ENCODE measurements at places on chromosomes 5 and 9.
A peak's percentile ranks its signal among the peaks of the same experiment; 100 is the strongest.

- no peak for DNase-seq
- H3K4me3 ChIP-seq, result no peak overlapping the region
- H3K36me3 ChIP-seq, result no peaks in the 10 kb centered on the region
- no peak overlapping the region for H3K27ac ChIP-seq
These were observed 208.8 kb upstream of the TARS1 start for GRCh38 chr5:33231935-33232334.

GRCh38 chr5:67346611-67347010, 150.0 kb upstream of the CD180 start:
- no peak for DNase-seq
- no peaks in the 10 kb centered on the region for H3K27me3 ChIP-seq
- H3K27ac ChIP-seq, result no peak overlapping the region

GRCh38 chr9:92008041-92008440, 58.0 kb upstream of the ROR2 start:
- H3K4me3 ChIP-seq, result no peak overlapping the region
- no peaks in the 10 kb centered on the region for H3K27me3 ChIP-seq
- H3K27ac ChIP-seq, result peak overlapping the region; percentile 33
- H3K36me3 ChIP-seq, result no peaks in the 10 kb centered on the region

DNA sequence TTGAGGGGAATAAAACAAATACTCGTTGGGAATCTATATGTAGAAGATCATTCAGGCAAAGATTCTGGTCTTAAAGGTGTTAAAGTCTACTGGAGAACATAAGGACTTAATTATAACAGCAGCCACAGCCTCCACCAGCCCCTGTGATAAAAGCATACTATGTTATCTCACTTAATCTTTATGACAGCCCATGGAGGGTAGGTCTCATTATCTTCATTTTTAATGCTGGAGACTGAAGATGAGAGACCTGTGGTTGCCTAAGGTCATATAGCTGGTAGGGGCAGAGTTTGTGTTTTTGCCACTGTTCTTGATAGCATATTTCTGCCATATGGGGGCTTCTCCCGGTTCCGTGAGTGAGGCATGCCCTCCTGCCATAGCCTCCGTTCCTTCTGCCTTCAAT, 88.7 kb downstream of the TRIO start:
- H3K4me3 ChIP-seq, result no peak overlapping the region
- H3K27ac ChIP-seq, result no peak overlapping the region
- H3K4me1 ChIP-seq, result peaks cover 12% of the 10 kb centered on the region
- no peak for DNase-seq
- no peaks in the 10 kb centered on the region for H3K36me3 ChIP-seq

- no peak overlapping the region for H3K27ac ChIP-seq
- no peaks in the 10 kb centered on the region for H3K36me3 ChIP-seq
- H3K4me3 ChIP-seq, result no peak overlapping the region
- H3K4me1 ChIP-seq, result peaks cover 17% of the 10 kb centered on the region
- peaks cover 27% of the 10 kb centered on the region for H3K27me3 ChIP-seq
These were observed 286.7 kb downstream of the ELAVL2 start for GRCh38 chr9:23539311-23539710.

GRCh38 chr9:131995382-131995781, 84.3 kb downstream of the MED27 start:
- H3K27me3 ChIP-seq, result no peaks in the 10 kb centered on the region
- H3K27ac ChIP-seq, result no peak overlapping the region
- DNase-seq, result no peak
- H3K36me3 ChIP-seq, result peaks cover 14% of the 10 kb centered on the region

- H3K27me3 ChIP-seq, result peaks cover 9% of the 10 kb centered on the region
- H3K27ac ChIP-seq, result no peak overlapping the region
- DNase-seq, result no peak
- H3K4me1 ChIP-seq, result peaks cover 6% of the 10 kb centered on the region
- H3K36me3 ChIP-seq, result no peaks in the 10 kb centered on the region
These were observed 21.5 kb upstream of the ASS1 start for GRCh38 chr9:130423272-130423671.

DNA sequence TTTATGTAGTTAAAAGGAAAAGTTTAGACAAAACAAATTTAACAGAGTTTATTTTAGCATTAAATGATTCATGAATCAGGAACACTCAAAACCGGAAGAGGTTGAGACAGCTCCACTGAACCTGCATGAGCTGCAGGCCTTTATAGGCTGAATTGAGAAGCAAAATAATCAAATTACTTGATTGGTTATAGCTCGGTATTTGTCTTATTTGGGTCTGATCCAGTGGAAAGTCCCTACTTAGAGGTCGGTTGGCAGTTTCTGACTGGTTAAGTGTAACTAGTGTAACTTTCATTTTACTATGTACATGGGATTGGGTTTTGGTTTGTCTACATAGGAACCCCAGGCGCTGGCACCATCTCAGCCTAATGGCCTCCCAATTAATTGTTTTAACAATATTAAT, 74.1 kb upstream of the PIK3R1 start:
- DNase-seq, result no peak
- no peak overlapping the region for H3K27ac ChIP-seq
- H3K36me3 ChIP-seq, result peaks cover 4% of the 10 kb centered on the region
- H3K4me3 ChIP-seq, result no peak overlapping the region
- H3K4me1 ChIP-seq, result peaks cover 3% of the 10 kb centered on the region

GRCh38 chr5:97489010-97489840, 306.2 kb upstream of the RIOK2 start:
- no peak overlapping the region for H3K27ac ChIP-seq
- H3K27me3 ChIP-seq, result peaks cover 10% of the 10 kb centered on the region
- H3K4me3 ChIP-seq, result no peak overlapping the region
- no peak for DNase-seq
- no peaks in the 10 kb centered on the region for H3K36me3 ChIP-seq

- peaks cover 38% of the 10 kb centered on the region for H3K4me1 ChIP-seq
- DNase-seq, result no peak
- no peaks in the 10 kb centered on the region for H3K27me3 ChIP-seq
- H3K4me3 ChIP-seq, result peak overlapping the region; percentile 85
These were observed 9.6 kb upstream of the AKNA start for GRCh38 chr9:114397219-114397847.

GRCh38 chr9:109733690-109734089, 46.3 kb upstream of the PALM2AKAP2 start:
- H3K4me3 ChIP-seq, result no peak overlapping the region
- H3K27me3 ChIP-seq, result no peaks in the 10 kb centered on the region
- H3K4me1 ChIP-seq, result peaks cover 38% of the 10 kb centered on the region

DNA sequence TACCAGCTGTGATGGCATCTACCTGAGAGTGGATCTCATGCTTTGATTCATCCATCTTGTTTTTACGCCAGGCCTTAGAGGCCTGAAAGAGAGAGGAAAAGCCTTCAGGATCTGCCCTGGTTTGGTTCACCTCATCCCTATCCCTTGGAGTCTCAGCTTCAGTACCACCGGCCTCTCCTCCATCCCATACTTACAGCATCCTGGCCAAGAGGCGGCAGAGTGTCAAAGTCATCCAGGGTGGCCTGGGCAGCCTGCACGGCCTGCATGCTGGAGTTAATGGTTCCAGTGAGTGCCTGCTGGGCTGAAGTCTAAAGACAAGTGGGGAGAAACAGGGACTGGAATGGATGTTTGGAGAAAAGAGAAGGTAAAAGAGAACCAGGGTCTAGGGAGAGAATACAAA, 12.4 kb downstream of the TLN1 start:
- H3K27ac ChIP-seq, result no peak overlapping the region
- H3K27me3 ChIP-seq, result no peaks in the 10 kb centered on the region
- H3K4me3 ChIP-seq, result no peak overlapping the region
- H3K4me1 ChIP-seq, result no peaks in the 10 kb centered on the region
- peaks cover 62% of the 10 kb centered on the region for H3K36me3 ChIP-seq

GRCh38 chr9:130451509-130452388, 7.0 kb downstream of the ASS1 start:
- H3K4me3 ChIP-seq, result no peak overlapping the region
- peak overlapping the region; percentile 79 for H3K27ac ChIP-seq
- peaks cover 57% of the 10 kb centered on the region for H3K4me1 ChIP-seq
- H3K36me3 ChIP-seq, result no peaks in the 10 kb centered on the region

DNA sequence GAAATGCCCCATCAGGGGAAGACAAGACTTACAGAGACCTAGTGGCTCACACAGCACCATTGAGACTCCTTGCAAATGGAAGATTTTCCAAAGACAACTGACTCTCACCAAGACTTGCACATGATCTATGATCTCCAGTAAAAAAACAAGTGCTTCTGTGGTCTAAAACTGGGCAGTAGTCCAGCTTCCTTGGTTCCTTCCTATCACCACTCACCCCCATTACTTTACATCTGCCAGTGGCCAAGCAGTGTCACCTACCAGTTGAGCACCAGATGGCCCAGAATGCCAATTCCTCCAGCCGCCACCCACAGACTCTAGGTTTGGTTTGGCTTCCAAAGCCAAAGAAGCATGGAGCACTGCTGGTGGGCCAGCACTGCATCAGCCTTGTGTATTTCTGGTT, 47.7 kb downstream of the SH3TC2 start:
- no peak for DNase-seq
- H3K27ac ChIP-seq, result no peak overlapping the region

GRCh38 chr5:170303549-170303948, 6.0 kb upstream of the LCP2 start:
- DNase-seq, result no peak
- H3K36me3 ChIP-seq, result no peaks in the 10 kb centered on the region
- no peak overlapping the region for H3K27ac ChIP-seq
- peaks cover 8% of the 10 kb centered on the region for H3K4me1 ChIP-seq
- no peaks in the 10 kb centered on the region for H3K27me3 ChIP-seq

DNA sequence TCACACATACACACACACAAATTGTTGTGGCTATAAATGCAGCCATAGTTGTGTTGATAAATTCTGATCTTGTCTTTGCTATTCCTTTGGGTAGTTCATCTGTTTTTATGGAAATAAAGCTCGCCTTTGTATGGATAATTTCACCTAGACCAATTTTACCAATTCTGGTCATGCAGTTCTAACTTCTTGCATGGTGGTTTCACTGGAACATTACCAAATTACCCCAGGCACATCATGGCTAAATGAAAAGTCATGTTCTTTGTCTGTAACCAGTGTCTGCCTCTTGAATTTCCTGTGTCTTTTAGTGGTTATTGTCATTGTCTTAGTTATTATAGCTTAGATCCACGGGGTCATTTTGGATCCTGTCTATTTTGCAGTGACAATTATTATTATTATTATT, 50.3 kb upstream of the TMC1 start:
- no peak overlapping the region for H3K27ac ChIP-seq
- no peaks in the 10 kb centered on the region for H3K27me3 ChIP-seq
- H3K4me1 ChIP-seq, result peaks cover 24% of the 10 kb centered on the region
- DNase-seq, result no peak

DNA sequence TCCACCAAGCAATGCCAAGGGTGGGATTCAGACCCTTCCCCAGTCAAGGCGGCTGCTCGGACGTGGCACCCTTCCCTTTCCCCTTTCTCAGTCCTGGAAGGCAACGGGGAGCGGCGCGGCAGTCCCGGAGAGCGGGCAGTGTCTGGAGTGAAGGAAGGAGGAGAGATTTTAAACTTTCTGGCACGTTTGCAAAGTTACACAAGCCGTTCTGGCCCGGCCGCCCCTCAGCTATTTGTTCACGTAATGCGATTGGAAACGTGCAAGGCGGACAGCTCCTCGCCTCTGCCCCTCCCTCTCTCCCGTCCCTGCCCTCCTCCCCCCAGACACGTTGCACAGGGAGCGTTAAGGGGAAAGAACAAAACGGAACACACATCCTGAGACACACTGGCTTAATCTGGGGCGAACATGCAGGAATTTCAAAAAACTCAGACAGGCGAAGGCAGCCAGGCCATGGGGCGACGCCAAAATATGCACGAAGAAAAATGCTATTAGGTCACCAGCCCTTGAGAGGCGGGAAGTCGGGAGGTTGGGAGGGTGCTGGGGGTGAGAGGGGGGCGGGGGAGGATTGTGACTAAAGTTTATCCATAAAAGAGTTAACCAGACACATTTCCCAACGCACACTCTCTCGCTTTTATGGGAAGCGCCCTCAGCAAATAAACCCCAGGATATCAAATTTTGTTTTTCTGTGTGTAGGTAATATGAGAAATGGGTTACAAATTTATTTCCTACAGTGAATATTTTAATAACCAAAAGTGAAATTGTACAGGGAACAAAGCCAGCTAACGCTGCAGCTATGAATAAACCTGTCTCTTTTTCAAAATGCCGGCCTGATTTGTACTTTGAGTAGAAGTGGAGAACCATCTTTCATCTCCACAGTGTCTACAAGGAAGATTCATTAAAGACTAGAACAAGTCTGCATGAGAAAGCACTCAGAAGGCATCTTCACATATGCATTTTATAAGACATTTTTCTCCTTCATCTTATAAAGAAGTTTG, at the start of gene LOX:
TSS of gene LOX (minus strand) at position 144 of the 995 bp plus-strand sequence. CDS start 274 bp downstream, outside the sequence.
- peak within 1 kb of the TSS; percentile 80 for H3K27ac ChIP-seq
- no peak for DNase-seq
- peaks cover 22% of the 10 kb centered on the region for H3K4me1 ChIP-seq
- H3K36me3 ChIP-seq, result no peaks in the 10 kb centered on the region
- H3K27me3 ChIP-seq, result peaks cover 41% of the 10 kb centered on the region
- peak within 1 kb of the TSS; percentile 79 for H3K4me3 ChIP-seq

- no peaks in the 10 kb centered on the region for H3K36me3 ChIP-seq
- no peak overlapping the region for H3K4me3 ChIP-seq
- no peak for DNase-seq
- H3K4me1 ChIP-seq, result peaks cover 7% of the 10 kb centered on the region
- H3K27ac ChIP-seq, result no peak overlapping the region
These were observed 376.4 kb downstream of the ARRDC3 start for GRCh38 chr5:91006713-91007112.

- H3K27me3 ChIP-seq, result no peaks in the 10 kb centered on the region
- no peaks in the 10 kb centered on the region for H3K4me1 ChIP-seq
- no peak for DNase-seq
- no peak overlapping the region for H3K27ac ChIP-seq
- no peak overlapping the region for H3K4me3 ChIP-seq
These were observed 84.3 kb upstream of the CACNA1B start for GRCh38 chr9:137793196-137793841.

DNA sequence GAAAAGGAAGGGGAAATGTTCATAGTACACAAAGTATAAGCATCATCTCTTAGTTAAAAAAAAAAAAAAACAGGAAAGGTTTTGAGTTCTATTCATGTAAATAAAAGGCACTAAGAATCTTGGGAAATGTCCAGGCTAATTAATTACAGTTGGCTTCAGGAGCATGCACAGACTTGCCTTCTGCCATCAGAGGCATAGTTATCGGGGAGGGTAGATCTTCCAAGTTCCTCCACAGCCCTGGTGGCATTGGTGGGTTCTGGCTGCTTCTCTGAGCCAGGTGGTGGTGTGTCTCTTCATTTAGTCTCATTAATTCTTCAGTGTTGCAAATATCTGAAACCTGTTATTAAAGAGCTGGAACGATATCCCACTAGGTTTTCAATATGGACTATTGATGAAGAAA, 85.2 kb downstream of the TMEM252 start:
- no peaks in the 10 kb centered on the region for H3K36me3 ChIP-seq
- H3K4me1 ChIP-seq, result peaks cover 16% of the 10 kb centered on the region
- no peaks in the 10 kb centered on the region for H3K27me3 ChIP-seq
- DNase-seq, result no peak
- no peak overlapping the region for H3K4me3 ChIP-seq

DNA sequence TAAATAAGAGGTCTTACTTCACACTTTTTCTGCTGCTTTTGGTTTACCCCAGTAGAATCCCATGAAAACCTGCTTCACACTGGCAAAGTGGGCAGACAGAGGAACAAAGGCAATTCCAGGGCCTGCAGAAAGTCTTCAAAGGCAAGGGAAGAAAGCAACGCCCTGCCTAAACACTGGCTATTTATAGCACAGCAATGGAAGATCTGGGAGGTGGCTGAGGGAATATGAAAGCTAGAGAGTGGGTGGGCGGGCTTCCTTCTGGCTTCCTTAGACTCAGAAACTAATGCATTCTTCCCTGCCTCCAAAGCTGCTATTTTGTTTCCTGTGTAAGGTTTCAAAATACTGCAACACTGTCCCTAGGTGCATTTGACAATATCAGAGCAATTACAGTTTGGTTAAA, 46.8 kb downstream of the ELAVL2 start:
- no peak for DNase-seq
- H3K4me1 ChIP-seq, result peaks cover 11% of the 10 kb centered on the region

Data from mesothelial cell of epicardium (in vitro differentiated cells).